Activated effector memory CD4-positive, alpha-beta T cell treated with Interleukin-2 at 50 U/mL for 16 hours (primary cell): ENCODE measurements at places on chromosomes 6 and 20.

- no peak for DNase-seq
Observed at GRCh38 chr6:139640921-139641320, 266.5 kb upstream of the CITED2 start.

GRCh38 chr6:1322696-1323219 is 10.9 kb downstream of the FOXQ1 start:
- DNase-seq, result no peak

DNA sequence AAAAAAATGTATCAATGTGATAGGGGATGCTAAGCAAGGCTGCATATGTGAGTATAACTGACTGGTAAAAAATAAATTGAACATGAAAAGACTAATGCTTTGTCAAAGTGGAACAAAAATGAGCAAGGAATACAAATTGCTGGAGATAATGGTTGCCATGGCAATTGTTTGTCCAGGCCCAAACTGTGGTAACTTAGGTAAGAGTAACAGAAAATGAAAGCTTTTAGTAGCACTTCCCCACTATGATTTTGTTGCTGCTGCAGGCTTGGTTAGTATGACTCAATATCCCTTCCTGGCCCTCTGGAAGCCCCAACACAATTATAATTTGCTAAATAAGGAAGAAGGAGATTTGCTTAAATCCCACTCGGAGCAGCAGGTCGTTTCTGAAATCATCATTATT is 577.1 kb downstream of the DOK5 start:
- DNase-seq, result no peak

DNA sequence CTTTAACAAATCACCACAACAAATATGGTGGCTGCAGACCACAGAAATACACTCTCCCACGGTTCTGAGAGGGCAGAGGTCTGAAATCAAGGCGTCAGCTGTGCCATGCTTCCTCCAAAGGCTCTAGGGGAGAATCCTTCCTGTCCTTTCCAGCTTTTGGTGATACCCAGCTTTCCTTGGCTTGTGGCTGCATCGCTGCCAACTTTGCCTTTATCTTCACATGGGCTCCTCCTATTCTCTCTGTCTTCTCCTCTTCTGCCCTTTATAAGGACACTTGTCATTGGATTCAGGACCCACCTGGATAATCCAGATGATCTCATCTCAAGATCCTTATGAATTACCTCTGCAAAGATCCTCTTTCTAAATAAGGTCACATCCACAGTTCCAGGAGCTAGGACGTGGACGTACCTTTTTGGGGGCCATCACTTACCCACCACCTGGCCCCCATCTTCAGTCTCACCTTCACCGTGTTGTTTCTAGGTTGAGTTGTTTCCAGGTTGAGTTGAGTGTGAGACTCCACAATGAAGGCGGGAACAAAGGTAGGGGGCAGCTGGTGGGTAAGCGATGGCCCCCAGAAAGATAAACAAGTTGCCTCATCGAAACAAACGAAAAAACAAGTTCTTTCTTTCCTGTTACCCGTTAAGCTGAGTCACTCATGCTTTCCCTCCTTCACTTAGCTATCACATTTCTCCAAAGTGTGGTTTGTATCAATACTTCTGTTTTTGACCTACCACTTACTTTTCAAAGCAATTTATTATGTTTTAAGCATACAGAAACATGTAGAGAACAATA is 68.9 kb upstream of the SLC22A16 start:
- DNase-seq, result no peak

DNA sequence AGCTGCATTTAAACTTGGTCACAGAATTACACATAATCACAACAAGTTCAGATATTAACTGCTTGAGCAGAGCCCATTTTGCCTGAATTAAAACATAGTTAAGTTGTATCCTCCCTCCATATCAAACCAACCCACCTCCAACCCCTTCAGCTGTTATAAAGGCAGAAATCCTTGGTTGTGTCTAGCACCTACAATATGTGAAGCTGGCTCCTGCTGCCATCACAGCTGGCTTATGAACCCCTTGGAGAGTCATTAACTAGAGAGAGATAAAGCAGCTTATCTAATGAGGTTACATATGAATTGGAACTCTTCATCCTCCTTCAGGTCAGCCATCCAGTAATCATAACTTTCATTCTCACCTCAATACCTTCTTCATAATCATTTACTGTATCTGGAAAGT is 101.8 kb downstream of the EPHA7 start:
- no peak for DNase-seq

GRCh38 chr6:122604676-122605075 is 5.5 kb upstream of the PKIB start:
- DNase-seq, result no peak

- no peak for DNase-seq
Observed at GRCh38 chr20:39225536-39225935, 263.4 kb downstream of the DHX35 start.

DNA sequence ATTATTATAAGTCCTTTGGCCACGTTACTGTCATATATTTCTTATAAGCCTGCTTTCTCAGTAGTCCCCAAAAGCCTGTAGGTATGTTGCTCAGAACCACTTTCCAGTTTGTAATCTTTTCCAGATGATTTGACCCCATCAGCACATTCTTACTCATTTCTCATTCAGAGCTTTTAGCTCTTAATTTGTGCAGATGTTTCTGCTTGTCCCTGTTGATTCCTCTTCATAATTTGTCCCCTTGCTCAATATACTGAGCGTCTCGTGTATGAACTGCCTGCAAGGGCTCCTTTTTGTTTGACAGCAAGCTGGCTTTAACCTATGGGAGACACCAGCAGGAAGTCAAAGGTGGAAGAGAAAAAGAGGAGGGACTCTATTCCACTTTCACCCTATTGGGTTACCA is 733.8 kb upstream of the GJE1 start:
- no peak for DNase-seq
